ENCODE measurements at places on chromosomes 1 and 21.

DNA sequence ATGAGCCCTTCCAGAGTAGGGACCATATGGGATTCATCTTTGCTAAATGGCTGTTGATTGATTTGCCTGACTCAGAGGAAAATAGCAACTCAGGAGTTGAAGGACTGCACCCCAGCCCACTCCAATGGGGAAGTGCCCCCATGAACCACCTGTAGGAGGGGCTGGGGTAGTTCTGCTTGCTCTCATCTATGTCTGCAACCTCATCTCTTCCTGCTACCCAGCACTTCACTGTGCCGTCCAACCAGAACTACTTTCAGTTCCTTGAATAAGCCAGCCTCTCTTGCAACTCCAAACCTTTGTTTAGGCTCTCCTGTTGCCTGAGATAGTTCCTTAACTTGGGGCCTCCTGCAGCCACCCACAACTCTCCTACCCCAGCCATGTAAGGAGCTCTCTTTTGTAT, 26.6 kb downstream of the BEND5 start:
- no peaks in the 10 kb centered on the region for H3K36me3 ChIP-seq
- DNase-seq: no peak

DNA sequence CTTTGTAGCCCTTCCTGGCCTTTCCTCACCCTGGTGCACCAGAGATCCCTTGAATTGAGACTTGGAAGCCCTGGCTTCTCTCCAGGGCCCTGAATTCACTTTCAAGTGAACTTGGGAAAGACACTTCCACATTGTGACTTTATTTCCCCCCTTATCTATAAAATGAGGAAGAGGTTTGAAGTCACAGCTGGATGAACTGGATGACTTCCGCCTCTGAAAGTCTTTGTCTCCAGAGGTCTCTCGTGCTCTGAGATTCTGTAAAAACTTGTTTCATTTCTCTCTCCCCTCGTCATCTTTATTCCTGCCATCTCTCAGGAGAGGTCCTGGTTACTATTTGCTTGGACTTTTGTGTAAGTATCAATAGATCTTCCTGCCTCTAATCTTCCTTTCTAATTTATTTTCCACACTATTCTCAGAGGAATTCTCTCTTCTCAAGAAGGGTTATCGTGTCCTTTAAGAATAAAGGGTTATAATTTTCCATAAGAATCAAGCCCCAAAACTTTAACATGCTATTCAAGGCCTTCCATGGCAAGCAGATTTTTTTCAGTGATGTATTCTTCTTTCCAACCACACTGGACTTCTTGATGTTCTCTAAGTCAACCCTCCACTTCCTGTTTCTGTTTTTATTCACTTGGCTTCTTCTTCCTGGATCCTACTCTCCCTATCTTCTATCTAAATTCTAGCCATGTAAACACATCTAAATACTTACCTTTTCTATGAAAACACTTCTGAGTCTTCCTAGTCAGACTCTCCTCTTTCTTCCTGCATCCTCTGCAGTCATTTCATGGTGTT, 6.5 kb upstream of the RPTN start:
- H3K4me1 ChIP-seq: no peaks in the 10 kb centered on the region
- H3K27me3 ChIP-seq: no peaks in the 10 kb centered on the region
- DNase-seq: no peak
- H3K4me3 ChIP-seq: no peak overlapping the region
- H3K36me3 ChIP-seq: no peaks in the 10 kb centered on the region
- no peak overlapping the region for H3K27ac ChIP-seq

- H3K36me3 ChIP-seq: peaks cover 12% of the 10 kb centered on the region
- H3K4me1 ChIP-seq: no peaks in the 10 kb centered on the region
- H3K4me3 ChIP-seq: no peak overlapping the region
- no peaks in the 10 kb centered on the region for H3K27me3 ChIP-seq
Observed at GRCh38 chr1:180889325-180889724, 23.4 kb upstream of the KIAA1614 start.

GRCh38 chr21:38322311-38322950, 65.6 kb downstream of the KCNJ15 start:
- H3K4me1 ChIP-seq: no peaks in the 10 kb centered on the region
- H3K36me3 ChIP-seq: no peaks in the 10 kb centered on the region
- H3K4me3 ChIP-seq: no peak overlapping the region

GRCh38 chr1:238647877-238648276, 738.5 kb upstream of the CHRM3 start:
- H3K27ac ChIP-seq: no peak overlapping the region
- DNase-seq: no peak
- H3K4me1 ChIP-seq: no peaks in the 10 kb centered on the region
- no peaks in the 10 kb centered on the region for H3K27me3 ChIP-seq

GRCh38 chr1:40955266-40955665, 24.2 kb upstream of the CTPS1 start:
- no peaks in the 10 kb centered on the region for H3K36me3 ChIP-seq
- peaks cover 10% of the 10 kb centered on the region for H3K27me3 ChIP-seq
- H3K27ac ChIP-seq: no peak overlapping the region
- DNase-seq: no peak
- no peak overlapping the region for H3K4me3 ChIP-seq

DNA sequence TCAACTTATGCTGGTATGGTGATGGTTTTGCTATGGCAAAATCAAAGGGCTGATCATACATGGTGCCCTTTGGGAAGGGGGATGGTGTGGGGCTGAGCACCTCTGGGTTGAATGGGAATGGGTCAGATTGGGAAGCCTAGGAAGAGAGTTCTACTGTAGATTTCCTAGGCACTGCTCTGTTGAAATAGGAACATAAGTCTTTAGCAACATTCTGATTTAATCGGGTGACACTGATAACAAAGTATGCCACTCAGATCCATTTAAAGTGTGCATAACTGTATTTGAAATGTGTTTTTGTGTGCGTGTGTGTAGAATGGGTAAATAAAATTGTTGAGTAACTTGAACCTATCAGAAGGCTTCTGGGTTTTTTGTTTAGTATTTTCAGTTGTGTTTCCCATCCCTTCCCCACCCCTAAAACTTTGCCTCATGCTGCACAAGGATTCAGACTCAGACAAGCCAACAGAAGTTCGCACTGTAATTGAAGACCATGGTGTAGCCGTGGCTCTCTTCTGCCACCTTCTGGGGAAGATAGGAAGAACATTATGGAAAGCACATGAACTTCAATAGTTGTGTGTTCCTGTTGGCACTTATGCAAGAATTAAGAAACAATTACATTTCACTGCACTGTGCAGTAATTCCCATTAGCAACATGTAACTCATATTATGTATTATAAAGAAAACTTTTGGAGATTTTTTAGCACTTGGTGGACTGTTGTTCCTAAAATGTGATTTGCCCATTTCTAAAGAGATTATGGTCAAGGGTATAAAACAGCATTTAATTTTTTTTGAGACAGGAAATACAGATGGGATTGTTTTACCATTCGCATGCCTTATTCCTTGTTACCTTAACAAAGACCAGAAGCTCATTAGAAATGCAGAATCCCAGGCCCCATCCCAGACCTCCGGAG, 10.9 kb upstream of the C4BPB start:
- peaks cover 10% of the 10 kb centered on the region for H3K4me1 ChIP-seq
- no peak overlapping the region for H3K27ac ChIP-seq
- H3K27me3 ChIP-seq: no peaks in the 10 kb centered on the region
- H3K36me3 ChIP-seq: peaks cover 8% of the 10 kb centered on the region
- H3K4me3 ChIP-seq: no peak overlapping the region

GRCh38 chr1:17420391-17420918, 19.0 kb downstream of the RCC2 start:
- no peaks in the 10 kb centered on the region for H3K27me3 ChIP-seq
- DNase-seq: no peak
- peaks cover 96% of the 10 kb centered on the region for H3K36me3 ChIP-seq
- peak overlapping the region; percentile 4 for H3K27ac ChIP-seq

DNA sequence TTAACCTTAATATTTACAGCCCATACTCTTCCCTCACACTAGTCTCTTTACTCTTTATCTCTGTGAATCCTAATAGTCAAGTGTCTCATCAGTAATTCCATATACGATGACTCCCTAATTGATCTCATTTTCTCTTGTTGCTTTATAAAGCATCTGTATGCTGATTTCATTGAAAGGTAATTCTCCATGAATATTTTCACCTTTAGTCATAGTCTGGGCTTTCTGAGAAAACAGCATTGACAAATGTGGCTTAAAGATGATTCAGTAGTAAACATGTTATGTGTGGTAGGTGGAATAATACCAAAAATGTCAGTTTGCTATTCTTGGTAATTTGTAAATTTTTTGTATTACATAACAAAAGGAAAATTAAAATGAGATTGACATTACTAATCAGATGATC, 1176.5 kb downstream of the NCAM2 start:
- H3K27me3 ChIP-seq: no peaks in the 10 kb centered on the region
- no peak overlapping the region for H3K27ac ChIP-seq
- no peaks in the 10 kb centered on the region for H3K4me1 ChIP-seq
- H3K36me3 ChIP-seq: peaks cover 27% of the 10 kb centered on the region
- H3K4me3 ChIP-seq: no peak overlapping the region

GRCh38 chr1:99669821-99670220, 23.9 kb downstream of the PALMD start:
- H3K4me3 ChIP-seq: no peak overlapping the region
- H3K36me3 ChIP-seq: no peaks in the 10 kb centered on the region
- no peaks in the 10 kb centered on the region for H3K27me3 ChIP-seq
- no peak for DNase-seq

GRCh38 chr1:29912425-29912824, 676.1 kb downstream of the PTPRU start:
- H3K27ac ChIP-seq: no peak overlapping the region
- no peaks in the 10 kb centered on the region for H3K4me1 ChIP-seq
- no peak overlapping the region for H3K4me3 ChIP-seq
- no peak for DNase-seq
- no peaks in the 10 kb centered on the region for H3K27me3 ChIP-seq

DNA sequence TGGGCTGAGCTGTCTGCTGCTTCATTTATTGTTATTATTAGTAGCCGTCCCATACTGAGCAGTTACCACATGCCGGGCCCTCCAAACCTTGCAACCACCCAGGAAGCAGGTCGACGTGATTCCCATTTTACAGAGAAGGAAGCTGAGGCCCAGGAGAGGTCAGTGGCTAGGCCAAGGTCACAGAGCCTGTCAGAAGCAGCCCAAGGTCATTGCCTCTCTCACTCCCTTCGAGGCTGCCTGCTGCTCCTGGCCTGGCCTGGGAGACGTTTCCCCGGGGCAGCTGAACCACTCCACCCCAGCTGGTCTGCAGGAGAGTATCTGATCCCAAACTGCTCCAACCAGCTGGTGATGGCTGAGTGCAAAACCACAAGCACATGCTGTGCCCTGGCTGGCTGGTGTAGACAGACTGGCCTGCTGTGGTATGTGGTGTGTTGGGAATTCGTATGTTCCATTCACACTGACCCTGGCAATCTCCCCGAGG, 6.5 kb downstream of the PADI4 start:
- DNase-seq: no peak
- peaks cover 23% of the 10 kb centered on the region for H3K27me3 ChIP-seq
- no peak overlapping the region for H3K4me3 ChIP-seq
- no peak overlapping the region for H3K27ac ChIP-seq
- no peaks in the 10 kb centered on the region for H3K36me3 ChIP-seq

Measured in K562 (cell line).